ENCODE measurements at places on chromosomes 6 and 20.
A peak's percentile ranks its signal among the peaks of the same experiment; 100 is the strongest.

DNA sequence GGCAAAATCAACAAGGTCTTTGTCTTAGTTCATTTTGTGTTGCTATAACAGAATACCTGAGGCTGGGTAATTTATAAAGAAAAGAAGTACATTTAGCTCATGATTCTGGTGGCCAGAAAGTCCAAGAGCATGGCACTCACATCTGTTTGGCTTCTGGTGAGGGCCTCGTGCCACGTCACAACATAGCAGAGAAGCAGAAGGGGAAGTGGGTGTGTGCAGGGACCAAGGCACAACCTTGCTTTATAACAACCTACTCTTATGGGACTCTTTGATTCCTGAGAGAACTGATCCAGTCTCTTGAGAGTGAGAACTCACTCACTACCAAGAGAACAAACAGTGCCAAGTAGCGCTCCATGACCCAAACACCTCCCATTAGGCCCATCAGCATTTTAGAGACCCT is 25.4 kb downstream of the GABRR2 start:
- DNase-seq: no peak

GRCh38 chr20:35807877-35808276 is 36.1 kb downstream of the PHF20 start:
- no peak for DNase-seq

- DNase-seq: no peak
These were observed 545.4 kb downstream of the EYS start for GRCh38 chr6:65161661-65162060.

DNA sequence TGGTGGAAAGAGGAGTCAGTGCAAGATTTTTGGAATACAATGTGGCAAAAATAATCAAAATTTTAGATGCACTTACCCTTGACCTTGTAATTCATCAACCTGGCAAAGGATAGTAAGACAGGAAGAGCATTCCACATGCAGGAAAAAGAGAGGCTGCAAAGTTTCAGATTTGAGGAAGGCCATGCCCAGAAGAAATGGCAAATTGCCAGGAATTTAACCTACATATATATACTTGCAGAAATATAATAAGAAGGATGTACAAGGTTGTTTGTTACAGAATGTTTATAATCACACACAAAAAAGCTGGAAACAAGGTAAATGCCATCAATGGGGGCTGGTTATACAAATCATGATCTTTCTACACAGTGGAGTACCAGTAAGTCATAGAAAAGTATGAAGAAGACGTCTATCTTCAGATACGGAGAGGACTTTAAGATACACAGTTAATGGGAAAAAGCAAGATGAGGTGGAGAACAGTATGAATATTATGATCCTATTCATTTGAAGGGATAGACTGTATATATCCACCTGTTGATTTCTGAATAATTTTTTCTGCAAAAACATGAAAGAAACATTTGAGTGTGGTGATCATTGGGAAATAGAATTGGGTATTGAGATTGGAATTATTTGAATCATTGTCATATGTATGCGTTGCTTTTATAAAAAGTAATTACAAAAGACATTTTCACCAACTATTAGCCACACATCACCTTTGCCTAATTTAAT is 253.8 kb downstream of the TBC1D7 start:
- peak; percentile 12 for DNase-seq

DNA sequence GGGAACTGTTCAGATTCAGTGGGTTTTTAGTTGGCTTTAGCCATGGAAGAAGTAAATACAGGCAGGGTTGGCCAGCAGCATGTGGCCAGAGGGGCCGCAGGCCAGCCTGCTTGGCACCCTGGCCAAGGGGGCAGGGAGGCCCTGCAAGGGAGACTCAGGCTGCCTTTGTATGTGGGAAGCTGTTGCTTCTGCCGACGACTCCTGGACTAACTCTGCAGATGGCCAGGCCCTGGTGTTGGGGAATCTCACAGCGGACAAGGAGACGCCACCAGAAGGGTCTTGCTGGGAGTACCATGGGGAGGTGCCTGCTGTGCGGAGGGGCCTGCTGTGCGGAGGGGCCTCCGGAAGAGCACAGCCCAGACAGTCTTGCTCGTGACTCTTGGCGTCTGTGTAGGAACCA is 25.2 kb downstream of the PYGB start:
- no peak for DNase-seq

DNA sequence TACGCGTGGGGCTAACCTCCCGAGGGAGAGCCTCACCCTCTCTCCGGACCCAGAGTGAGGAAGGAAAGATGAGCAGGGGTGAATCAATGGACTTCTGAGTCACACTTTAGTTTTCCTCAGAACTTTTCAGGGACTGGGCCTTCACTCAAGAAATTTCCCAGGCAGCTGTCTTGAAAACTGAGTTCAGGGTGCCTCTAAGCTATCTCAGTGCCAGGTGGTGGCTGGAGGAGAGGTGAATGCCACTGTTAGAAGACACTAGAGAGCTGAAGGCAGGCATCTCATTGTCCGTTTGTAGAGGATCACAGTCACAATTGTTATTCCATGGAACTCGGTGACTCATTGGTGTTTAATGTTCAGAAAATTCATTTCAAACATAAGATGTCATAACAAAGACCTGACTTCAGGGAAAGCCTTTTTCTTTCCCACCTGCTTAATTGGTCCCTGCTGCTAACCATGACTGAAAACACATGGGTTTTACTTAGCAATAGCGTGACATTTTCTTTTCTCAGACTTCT is 5.3 kb upstream of the SERPINB6 start:
- DNase-seq: peak; percentile 76

DNA sequence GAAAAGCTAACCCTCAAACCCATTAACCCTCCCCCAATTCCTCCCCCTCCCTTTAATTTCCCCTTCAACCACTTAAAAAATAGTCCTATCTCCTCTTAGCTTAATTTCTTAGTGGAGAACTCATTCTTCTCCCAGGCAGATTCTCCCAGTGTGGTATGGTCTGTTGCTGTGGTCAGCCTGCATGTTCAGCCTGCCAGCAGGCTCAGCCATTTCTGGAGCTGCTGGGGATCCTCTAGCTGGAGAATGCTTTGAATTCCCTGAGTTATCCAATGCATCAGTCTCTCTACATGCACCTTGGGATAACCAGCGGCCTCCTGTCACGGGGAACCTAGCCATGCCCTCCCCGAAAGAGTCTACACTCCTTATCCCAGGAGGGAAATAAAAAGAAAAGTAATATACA is 375.4 kb upstream of the RSPO3 start:
- DNase-seq: no peak

DNA sequence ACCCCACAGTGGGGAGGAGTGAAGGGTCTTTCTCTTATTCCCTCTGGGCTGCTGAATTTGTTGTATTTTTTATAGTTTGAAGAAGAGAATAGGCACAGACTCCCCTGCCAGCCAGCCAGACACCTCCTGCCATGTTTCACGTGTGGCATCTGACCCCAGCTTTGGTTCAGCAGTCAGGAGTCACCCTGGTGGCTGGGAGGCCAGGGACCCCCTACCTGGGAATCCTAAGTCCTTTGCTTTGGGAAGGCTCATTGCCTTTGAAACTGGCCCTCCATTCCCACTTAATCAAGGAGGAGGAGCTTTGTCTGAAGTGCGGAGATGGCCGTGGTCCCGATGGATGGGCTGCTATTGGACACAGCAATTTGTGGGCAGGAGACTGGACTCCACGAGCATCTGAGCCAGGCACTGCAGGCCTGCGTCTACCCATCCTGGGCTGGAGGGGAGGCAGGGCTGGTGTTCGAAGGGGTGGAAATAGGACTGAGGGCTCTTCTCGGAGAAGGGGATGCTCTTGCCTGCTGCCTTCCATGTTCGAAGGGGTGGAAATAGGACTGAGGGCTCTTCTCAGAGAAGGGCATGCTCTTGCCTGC is 196.1 kb downstream of the DLL1 start:
- DNase-seq: no peak

GRCh38 chr6:134740027-134740373 is 209.9 kb downstream of the ALDH8A1 start:
- DNase-seq: peak; percentile 52

DNA sequence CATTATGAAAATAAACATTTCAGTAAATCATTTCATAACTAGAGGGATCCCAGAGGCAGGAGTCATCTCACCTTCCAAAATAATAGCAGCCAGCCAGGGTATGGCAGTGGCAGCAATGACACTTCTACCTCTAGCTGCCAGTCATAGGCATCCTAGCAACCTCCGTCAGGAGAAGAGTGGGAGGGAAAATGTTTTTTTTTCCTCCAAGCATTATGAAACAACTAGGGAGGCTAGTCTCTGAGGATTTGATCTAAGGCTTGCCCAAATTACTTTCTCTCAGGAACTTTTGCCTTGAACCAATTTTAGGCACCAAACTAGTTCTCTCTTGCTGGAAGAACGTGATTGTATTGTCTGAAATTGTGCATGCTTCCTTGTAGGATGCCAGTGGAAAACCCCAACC is 208.7 kb upstream of the PREP start:
- DNase-seq: no peak

DNA sequence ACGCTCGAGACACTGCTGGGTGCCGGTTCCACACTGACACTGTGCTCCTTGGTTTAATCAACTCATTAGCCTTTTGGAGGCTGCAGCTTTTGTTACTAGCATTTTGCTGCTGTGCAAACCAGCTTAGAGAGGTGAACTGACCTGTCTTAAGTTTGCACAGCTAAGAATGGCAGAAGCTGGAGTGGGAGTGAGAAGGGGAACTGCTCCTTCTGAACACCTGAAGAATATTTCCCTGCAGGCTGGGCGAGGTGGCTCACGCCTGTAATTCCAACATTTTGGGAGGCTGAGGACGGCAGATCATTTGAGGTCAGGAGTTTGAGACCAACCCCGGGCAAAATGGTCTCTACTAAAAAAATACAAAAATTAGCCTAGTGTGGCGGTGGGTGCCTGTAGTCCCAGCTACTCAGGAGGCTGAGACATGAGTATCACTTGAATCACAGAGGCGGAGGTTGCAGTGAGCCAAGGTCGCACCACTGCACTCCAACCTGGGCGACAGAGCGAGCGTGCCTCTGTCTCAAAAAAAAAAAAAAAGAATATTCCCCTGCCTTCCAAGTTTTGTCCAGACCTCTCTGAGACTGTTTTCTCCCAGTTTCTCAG is 5.0 kb downstream of the CEBPB start:
- DNase-seq: no peak

DNA sequence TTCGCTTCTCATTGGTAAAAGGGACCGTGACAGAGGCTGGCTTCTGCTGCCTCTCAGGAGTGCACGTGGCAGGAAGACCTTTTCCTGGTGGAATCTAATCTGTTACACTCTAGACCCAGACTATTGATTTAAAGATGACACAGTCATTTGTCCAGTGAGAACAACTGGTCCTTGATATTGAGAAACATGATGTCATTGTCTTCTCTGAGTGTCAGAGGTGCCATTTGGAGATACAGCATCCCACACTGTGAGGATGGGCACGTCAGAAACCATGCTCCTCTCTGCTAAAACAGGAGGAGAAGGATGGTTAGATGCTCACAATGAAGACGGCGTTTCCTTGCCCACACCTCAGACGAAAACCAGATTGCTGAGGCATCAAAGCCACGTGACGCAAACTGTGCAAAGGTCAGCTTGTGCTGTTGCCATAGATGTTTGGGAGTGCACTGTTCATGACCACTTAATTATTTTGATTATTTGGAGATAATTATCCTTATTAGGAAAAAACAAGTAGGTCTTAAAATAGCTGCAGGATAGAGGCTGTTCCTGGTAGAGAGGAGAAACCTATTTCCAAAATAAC is 169.0 kb downstream of the SMOC2 start:
- DNase-seq: no peak

- DNase-seq: peak; percentile 45
These were observed 193.4 kb upstream of the SUPT3H start for GRCh38 chr6:45571159-45571558.

- no peak for DNase-seq
These were observed 686.9 kb downstream of the BCKDHB start for GRCh38 chr6:80793411-80793810.

GRCh38 chr20:62336329-62336728 is 30.8 kb downstream of the LAMA5 start:
- DNase-seq: no peak

- no peak for DNase-seq
These were observed 67.2 kb downstream of the PLCG1 start for GRCh38 chr20:41204304-41205265.

DNA sequence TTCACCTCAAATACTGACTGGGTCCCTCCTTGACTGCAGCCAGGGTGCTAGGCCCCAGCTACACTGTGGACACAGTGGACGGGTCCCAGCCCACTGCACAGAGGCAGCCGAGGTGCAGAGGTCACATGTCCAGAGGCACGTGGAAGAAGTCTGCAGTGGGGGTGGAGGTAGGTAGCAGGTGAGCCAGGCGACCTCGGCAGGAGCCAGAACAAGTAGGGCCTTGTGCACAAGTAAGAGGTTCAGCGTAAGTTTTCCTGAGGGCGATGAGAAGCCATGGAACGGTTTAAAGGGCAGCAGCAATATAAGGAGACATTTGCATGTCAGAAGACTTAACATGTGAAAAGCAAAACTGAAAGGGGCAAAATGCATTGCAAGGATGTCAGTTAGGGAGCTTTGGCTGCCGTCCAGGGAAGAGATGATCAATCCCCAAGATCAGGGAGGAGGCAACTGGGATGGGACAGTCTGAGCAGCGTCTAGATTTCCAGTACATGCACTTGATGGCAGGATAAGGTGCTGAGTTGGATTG is 49.7 kb upstream of the SNX9 start:
- no peak for DNase-seq

DNA sequence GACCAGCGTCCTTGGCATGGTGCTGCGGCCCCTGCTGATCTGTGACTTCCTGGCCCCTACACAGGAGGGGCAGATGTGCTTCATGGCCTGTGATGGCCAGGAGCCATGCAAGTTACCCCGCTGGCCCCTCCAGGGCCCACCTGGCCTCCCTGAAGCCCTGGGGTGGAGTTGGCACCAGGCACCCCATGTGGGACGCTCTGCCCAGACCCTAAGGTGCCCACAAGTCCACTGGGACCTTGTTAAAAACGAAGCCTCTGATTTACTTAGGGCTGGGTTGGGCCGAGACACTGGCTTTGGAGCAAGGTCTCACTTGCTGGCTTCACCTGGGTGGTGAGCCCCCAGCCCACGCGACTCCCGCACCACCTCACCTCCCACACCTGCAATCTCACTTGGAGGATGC is 139.0 kb downstream of the PHACTR3 start:
- no peak for DNase-seq

DNA sequence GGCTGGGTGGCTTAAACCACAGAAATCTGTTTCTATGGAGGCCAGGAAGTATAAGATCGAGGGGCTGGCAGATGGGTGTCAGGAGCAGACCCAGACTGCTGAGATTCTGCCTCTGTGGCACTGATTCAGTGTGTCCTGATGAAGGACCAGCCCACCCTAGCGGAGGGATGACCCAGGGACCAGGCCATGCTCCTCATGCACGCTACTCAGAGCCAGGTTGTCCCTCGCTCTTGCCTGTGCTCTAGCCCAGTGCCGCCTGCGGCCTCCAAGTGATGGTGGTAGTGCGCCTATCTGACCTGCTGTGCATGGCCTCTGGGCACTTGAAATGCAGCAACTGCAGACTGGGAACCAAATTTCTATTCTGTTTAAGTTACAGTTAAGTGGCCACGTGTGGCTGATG is 13.1 kb upstream of the APMAP start:
- DNase-seq: no peak

DNA sequence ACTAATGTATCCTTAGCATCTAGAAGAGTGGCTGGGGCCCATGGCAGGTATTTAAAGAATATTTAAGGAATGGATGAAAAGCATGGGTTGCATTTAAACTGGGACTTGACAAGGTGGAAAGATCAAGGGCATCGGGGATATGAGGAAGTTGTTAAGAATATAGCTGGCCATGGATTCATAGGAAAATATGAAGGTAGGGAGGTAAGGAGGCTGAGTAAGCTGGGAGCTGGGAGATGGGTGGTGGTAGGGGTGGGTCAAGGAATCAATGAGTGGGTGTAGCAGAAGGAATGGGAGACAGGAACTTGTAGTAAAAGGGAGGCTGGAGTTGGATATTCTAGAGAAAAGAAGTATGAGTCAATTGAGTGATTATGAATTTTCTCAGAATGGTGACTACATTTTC is 44.0 kb upstream of the MOCS1 start:
- no peak for DNase-seq

Data from NCI-H226 (cell line).